H1 (cell line): ENCODE measurements at places on chromosomes 3 and 15.
A peak's percentile ranks its signal among the peaks of the same experiment; 100 is the strongest.

DNA sequence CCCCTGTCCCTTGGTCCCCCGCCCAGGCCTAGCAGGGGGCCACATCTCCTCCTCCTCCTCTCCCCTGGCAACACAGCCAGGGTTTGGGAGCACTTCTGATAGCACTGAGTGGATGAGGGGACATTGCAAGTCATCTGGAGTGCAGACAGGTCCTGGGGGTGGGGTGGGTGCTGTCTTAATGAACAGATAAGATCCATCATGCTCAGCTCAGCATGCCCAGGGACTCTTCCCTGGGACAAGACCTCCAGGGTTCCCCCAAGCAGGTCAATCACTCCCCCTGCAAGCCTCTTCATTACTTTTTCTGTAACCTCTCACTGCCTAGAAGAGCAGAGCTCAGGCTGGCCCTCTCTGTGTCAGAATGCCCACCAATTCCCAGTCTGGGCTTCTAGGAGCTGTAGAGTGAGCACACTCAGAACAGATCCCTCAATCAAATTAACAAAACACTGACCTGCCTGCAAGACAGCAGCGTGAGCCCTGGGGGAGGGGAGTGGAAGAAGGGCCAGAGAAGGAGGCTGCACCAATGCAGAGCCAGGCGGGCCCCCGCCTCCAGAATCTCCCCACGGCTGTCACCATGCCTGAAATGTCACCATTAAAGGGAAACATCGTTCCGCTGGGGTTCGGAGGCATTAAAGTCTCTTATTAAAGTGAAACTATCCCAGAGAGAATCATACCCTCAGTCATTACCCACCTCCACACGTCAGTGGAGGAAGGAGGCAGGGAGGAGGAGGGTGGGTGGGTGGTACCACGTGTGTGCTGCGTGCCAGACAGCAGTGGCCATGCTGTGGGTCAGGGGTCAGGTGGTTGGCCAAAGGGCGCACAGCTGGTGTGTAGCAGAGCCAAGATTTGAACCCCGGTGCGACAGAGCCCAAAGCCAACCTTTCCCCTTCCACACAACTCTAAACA lies 114.7 kb upstream of the LINGO1 start:
- no peak for DNase-seq

- DNase-seq, result no peak
Observed at GRCh38 chr3:142904639-142905436, 16.0 kb upstream of the PCOLCE2 start.

- no peak for DNase-seq
Observed at GRCh38 chr15:92803852-92804609, 96.1 kb upstream of the CHD2 start.

GRCh38 chr3:98718730-98719129 lies 44.4 kb upstream of the ST3GAL6 start:
- DNase-seq, result no peak

DNA sequence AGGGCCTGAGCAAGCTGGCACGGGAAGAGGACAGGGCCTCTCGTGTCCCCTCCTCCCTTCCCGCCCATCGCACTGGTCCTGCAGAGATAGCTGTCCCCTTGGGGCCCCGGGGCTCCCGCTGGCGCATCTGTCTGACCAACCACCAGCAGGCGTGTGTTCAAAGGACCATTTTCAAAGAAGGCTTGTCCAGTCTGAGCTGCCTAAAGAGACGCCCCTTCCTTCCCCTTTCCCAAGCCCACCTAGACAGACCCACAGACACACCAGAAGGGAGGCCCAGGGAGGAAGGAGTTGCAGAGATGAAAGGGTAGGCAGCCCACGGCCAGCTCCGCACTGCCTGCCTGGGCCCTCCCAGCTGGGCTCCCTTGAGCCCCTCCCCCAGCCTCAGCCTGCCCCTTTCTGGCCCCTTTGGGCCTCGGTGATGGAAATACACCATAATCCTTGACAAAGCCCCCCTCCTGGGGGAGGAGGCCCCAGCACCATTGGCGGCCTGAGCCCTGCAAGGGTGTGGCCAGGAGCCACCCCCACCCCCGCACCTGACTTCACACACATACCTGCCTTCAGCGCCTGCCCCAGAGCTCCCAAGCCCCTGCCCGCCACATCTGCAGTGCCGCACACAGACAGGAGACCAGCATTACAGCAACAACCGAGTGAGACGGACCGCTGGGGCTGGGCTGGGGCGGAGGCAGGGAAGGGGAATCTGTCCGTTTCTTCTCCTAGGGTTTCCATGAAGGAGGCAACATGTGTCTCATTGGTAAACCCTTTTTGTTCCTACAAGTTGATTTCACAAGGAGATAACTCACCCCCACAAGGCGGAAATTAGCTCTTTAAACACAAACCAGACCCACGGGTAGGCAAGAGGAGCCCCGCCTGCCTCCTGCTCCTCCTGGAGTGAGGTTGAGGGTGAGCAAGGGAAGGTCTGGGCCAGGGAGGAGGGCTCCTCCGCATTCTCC lies at the start of gene STRA6:
Gene STRA6, minus strand, starts transcription at position 336 of the 950 bp plus-strand sequence. CDS start 520 bp downstream, outside the sequence.
- DNase-seq, result peak; percentile 93

DNA sequence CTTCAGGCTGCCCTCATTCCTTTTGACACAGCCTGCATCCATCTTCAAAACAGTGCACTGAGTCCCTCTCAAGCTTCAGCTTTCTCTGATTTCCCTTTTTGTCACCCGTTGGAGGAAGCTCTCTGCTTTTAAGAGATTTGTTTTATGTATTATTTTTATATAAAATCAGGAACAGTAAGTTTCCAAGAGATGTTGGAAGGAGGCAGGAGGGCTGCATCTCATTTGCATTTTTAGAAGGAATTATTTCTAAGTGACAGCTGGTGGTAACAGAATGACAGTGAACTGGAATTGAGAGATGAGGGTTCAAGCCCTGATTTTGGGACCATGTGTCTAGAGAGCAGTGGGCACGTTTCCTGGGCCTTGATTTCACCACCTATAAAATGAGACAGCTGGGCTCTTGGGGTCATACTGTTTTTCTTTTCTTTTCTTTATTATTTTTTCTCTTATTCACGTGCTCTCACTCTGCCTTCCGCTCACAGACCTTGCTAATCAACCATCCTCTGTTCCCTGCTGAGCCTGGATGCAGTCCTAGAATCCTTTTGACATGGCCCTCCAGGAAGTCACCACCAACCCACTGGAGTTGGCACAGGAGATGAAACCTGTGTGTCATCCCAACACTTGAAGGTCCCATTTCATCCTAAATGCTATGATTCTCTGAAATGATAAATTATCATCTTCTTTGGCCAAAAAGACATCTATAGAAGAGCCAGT lies 148.6 kb downstream of the CACNA2D3 start:
- no peak for DNase-seq

GRCh38 chr3:78999139-78999538 lies 768.7 kb downstream of the ROBO1 start:
- no peak for DNase-seq

GRCh38 chr15:101169495-101170071 lies 82.3 kb downstream of the CHSY1 start:
- no peak for DNase-seq

DNA sequence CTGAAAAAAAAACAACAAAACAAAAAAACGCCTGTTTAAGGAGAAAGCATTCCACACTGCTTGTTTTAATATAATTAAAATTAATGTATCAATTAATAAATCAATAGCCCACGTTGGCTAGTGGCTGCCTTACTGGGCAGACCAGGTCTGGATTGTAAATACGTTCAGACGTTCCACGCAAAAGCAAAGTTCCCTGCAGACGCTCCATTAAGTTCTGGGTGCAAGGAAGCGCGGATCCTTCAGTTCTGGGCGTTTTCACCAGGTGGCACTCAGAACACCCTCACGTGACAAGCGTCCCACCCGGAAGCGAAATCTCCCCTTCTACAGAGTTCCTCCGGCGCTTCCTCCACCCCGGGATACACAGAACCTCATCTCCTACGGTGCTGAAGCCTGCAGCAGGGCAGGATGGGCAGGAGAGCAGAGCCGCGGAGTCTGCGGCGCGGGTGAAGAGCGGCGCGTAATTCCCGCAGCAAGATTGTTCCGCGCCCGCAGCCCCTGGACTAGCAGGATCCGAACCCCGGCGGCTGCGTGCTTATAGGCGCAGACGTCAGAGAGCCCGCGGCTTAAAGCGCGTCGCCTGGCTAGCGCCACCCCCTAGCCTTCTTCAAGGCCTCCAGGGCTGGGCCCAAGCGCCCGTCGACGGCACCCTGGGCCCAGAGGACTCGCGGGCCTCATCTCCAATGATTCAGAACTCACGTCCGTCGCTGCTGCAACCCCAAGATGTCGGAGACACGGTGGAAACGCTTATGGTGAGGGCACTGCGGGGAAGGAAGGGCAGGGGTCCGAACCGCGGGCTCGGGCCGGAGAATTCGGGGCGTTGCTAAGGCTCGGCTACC lies at the start of gene SLC25A38:
Gene SLC25A38, plus strand, starts transcription at position 326 of the 836 bp plus-strand sequence. Its CDS starts 355 bp downstream, at position 681.
- peak; percentile 81 for DNase-seq

DNA sequence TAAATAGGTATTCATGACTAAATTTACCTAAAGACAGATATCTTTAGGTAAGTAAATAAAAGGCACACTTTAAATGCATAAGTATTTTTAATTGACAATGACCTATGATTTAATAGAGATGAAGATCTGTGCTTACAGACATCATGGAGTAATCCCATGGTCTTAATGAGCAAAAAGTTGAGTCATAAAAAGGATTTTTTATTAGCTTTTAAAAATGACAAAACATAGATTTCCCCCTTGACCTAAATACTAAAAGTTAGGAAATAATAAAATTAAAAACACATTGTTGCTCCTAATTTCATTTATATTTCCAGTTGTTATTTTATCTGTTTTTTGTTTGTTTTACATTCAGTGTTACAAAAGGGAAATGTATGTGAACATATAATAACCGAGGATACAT lies 1005.7 kb downstream of the ROBO1 start:
- DNase-seq, result no peak

DNA sequence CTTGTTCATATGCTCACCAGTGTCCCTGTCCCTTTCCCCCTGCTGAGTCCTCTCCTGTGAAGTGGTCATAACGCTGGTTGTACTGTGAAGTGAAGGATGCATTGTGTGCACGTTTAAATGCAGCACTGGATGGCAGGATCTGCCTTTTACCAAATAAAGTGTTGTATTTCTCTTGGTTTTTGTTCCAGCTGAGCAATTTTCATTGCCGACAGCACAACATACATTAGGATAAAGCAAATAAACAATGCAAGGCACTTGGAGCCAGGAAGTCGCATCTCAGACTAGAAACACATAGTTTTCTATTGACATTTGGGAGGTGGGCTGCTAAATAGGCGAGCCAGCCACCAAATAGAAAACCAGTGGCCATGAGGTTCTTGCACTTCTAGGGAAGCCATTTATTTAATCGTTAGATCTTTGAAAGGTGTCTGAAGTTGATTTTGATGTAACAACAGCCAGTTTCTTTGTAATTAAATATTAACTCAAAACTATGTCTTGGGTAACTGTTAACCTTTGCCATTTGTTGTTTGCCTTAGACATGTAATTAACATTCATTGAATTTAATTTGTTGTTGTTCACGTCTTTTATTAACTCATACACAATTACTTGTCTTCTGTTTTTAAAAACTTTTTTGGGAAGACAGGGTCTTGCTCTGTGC lies 185.3 kb downstream of the FNDC3B start:
- no peak for DNase-seq

DNA sequence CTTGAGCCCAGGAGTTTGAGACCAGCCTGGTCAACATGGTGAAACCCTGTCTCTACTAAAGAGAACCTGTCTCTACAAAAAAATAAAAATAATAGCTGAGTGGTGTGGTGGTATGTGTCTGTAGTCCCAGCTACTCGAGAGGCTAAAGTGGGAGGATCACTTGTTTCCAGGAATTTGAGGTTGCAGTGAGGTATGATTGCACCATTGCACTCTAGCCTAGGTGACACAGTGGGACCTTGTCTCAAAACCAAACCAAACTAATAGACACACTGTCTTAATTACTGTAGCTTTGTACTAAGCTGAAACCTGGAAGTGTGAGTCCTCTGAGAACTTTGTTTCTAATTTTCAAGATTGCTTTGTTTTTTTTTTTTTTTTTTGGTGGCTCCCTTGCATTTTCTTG lies 30.4 kb downstream of the MGA start:
- DNase-seq, result no peak

DNA sequence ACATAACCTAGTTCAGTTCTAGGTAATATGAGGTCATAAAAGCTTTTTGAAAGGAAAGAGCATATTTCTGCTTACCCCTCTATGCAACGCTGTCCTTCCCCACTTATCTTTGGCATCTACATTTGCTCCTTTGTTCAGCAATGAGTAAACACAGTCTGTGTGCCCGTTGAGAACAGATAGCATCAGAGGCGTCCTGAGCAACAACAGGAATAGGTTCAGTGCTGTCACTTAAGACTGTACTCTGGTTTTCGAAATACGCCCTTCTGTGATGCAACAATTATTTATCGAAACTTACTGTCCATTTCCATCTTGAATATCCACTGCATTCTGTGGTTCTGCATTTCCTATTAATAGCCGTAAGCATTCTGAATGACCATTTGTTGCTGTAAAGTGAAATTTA lies 84.4 kb downstream of the BTD start:
- DNase-seq, result no peak

DNA sequence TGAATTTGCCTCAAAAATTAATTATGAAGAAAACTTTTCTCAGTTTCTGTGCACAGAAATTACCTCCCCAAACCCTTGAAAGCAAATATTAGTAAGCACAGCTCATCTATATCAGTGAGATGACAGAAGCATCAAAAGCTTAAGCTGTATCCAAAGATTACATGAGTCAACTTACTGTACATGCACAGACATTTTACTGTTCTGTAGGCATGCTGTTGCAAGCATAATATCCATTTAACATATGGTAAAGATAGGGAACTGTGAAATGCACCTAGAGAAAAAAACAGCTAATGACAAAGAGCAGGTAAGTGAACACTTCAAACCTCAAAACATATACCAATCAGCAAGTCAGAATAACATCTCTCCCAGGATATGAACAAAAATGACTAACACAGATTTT lies 20.9 kb downstream of the SHOX2 start:
- DNase-seq, result no peak

GRCh38 chr3:2535206-2535605 lies 436.5 kb downstream of the CNTN4 start:
- DNase-seq, result no peak
